ENCODE measurements at places on chromosomes 16 and 17.

DNA sequence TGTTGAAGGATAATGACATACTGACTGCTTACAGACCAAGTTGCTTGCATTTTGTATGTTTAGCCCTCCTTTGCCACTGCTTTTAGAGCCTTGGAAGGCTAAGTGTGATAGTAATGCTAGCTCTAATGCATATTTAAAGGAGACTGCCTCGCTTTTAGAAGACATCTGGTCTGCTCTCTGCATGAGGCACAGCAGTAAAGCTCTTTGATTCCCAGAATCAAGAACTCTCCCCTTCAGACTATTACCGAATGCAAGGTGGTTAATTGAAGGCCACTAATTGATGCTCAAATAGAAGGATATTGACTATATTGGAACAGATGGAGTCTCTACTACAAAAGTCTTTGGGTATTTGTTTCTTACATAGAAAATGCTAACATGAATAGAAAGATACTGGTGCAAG, 19.1 kb downstream of the CAPNS2 start:
- DNase-seq = no peak

DNA sequence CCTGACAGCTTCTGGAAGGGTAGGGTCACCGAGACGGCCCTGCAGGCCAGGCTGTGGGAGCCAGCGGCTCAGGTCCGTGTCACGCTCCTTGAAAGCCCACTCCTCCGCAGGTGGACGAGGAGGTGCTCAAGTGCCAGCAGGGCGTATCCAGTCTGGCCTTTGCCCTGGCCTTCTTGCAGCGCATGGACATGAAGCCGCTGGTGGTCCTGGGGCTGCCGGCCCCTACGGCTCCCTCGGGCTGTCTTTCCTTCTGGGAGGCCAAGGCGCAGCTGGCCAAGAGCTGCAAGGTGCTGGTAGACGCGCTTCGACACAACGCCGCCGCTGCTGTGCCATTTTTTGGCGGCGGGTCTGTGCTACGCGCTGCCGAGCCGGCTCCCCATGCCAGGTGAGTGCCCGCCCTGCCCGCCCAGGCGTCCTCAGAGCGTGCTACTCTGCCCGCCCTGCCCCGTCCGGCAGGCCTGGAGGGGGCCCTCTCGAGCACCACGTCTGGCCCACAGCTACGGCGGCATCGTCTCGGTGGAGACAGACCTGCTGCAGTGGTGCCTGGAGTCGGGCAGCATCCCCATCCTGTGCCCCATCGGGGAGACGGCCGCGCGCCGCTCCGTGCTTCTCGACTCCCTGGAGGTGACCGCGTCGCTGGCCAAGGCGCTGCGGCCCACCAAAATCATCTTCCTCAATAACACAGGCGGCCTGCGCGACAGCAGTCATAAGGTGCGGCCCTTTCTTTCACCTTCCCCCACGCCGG, 1.3 kb downstream of the NAGS start:
- DNase-seq = no peak

GRCh38 chr17:30807896-30808295, 16.6 kb downstream of the CRLF3 start:
- DNase-seq = no peak

DNA sequence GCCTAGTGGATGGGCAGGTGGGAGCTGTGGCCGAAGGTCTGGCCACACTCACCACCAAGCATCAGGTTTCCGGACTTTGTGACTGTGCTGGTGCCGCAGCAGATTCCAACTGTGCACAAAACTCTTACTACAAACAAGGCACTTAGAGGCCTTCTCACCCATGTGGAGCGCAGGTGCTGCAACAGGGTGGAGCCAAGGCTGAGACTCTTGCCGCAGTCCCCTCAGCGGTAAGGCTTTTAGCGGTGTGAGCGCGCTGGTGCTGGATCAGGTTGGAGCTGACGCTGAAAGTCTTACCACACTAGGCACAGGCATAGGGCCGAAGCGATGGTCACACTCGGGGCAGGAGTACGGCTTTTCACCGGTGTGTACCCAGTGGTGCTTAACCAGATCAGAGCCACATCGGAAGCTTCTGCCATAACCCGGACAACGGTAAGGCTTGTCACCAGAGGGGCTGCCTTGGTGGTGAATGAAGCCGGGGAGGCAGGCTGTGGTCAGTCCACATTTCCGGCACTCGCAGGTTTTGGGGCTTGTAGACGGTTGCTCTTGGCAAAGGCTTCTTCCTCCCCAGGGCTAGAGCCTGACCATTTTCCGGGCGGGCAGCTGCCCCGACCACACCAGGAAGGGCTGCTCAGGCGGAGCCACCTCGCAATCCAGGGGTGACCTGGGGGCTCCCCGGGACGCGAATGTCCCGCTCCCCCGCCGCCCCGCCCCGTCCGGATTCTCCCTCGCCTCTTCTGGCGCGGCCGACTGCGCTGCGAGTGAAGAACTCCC, 1.0 kb upstream of the ARMC5 start:
- DNase-seq = peak; percentile 29

- DNase-seq = no peak
Observed at GRCh38 chr16:89422527-89422904, 67.8 kb downstream of the ANKRD11 start.

- no peak for DNase-seq
Observed at GRCh38 chr17:80963812-80964543, 27.7 kb upstream of the CHMP6 start.

- no peak for DNase-seq
Observed at GRCh38 chr16:64168371-64168770, 953.5 kb downstream of the CDH11 start.

GRCh38 chr17:10790491-10791401, 13.2 kb downstream of the TMEM238L start:
- DNase-seq = no peak

DNA sequence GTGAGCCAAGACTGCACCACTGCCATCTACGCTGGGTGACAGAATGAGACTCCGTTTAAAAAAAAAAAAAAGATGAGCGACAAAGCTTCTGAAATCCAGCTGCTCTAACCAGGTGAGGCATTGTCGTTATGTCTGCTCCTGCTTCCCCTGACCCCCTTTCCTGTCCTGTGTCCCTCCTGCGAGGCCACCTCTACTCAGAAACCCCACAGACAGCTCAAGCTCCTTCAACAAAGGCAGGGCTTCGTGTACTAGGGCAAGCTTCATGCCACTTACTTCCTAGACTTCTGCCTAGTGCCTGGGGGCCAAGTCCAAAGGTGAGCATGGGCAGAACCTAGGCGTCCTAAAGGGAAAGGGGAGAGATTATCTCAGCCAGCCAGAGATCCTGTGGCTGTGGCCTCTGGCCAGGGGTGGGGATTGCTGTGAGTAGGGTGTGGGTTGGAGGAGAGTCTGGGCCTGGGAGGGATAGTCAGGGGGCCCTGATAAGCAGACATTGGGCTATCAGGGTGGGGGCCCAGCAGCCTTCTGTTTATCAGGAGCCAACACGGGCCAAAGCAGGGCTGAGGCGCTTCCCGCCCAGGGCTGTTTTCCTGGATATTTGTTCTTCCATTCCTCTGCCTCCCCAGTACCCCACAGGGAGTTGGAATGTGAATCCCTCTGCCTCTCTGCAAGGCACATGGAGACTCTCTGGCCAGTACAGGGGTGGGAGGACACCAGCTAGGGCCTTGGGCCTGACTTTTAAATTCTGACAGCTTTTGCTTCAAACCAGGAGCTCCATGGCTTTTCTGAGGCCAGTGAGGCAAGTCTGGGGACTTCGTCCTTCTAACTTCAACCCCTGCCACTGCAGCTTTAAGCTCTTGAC, 10.4 kb downstream of the ERAL1 start:
- DNase-seq = no peak

- DNase-seq = no peak
Observed at GRCh38 chr17:7569571-7569970, 7.9 kb downstream of the SENP3 start.

DNA sequence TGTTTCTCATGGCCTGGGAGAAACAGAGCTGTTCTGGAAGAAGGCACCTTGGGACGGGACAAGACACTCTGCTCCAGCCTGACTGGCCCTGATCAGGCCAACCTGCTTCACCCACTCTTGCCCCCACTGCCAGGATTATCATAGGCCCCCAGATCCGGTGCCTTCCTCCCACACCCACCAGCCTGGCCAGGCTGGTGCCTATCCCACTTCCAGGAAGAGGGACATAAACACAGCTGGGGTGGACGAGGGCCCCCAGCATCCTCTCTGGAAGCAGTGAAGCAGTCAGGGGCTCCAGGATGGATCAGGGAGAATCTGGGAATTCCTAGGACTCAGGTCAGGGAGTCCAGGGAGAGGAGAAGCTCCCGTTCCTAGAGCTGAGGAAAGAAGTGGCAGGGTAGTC, 16.9 kb upstream of the ITGA3 start:
- no peak for DNase-seq

DNA sequence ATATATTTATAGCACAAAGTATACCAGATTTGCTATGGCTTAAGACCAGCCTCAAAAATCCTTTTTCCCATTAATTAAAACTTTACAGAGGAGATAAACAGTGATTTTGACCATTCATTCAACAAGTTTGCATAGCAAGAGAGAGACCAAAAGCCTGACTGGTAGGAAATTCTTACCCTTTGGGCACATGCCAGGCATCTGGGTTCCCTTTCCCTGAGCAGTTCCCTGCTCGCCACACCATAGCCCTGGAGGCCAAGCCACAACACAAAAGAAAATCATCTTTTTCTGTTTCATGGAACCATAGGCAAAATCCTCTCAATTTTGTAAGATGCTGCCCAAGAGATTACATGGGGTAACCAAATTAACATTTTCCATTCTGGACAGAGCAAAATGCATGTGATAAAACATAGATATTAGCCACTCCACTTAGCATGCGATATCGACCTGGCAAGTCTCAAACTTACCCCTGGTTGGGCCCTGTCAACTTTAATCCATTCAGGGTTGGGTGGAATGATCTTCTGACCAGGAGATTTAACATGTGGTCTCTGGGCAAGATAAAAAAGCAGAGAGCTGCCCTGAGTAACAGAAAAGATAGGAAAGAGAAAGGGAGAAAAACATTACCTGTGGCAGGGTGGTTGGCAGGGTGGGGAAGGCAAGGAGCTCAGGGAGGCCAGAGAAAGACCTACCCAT, 57.6 kb upstream of the B4GALNT2 start:
- no peak for DNase-seq

DNA sequence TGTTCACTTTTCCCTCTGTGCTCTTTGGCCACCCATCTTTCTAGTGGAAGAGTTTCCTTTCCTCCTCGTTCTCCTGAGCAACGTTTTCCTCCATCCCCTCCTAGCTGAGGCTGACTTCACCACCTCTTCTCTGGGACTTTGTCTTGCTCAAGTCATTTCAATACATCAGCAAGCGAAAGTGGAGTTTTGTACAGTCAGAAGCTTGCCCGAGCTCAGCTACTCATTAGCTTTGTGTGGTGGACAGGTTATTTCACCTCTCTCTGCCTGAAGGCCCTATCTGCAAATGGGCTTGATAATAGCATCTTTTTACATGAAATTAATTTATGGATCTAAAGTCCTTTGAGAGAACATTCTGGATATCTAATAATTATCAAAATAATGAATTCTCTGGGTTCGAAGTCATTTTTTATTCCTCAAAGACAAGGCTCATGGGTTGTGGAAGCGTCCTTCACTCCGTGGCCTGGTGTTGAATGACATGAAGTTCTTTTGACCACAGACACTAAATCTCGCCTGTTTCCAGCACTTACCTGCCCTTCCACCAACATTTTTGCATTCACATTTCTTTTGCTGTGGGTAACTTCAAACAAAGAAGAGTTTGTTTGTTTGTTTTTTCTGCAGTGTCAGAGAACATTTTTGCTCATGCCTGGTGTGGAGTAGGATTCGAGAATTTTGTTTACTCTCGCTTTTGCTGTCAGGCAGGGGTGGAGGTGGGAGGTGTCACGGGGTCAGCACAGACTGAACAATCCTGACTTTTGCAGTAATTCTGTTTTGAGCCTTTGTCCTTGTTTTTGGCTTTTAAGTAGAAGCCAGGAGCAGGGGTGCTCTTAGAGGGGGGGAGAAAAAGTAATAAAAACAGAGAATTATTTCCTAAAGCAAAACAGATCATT, 155.0 kb upstream of the CACNG5 start:
- DNase-seq = no peak

- no peak for DNase-seq
Observed at GRCh38 chr17:32348483-32348800, 1.5 kb upstream of the ZNF207 start.

DNA sequence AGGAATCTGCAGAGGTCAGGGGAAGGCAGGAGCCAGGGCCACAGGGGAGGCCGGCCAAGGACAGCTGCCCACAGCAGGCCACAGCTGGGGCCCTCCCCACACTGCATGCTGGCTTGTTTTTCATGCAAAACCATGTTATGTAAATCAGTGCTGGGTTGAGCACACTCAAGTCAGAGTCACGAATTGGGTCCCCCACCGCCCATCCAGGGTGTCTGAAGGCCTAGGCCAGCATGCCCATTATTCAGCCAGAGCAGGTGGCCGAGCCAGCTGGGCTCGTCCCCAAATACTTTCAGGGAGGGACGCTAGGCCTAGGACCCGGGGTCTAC, 51.2 kb upstream of the TOB1 start:
- DNase-seq = no peak

- no peak for DNase-seq
Observed at GRCh38 chr17:1231456-1231855, 38.8 kb upstream of the BHLHA9 start.

GRCh38 chr16:12413393-12413792, 390.3 kb downstream of the CPPED1 start:
- no peak for DNase-seq

GRCh38 chr17:1275962-1276736, 3.3 kb upstream of the TRARG1 start:
- DNase-seq = peak; percentile 52

DNA sequence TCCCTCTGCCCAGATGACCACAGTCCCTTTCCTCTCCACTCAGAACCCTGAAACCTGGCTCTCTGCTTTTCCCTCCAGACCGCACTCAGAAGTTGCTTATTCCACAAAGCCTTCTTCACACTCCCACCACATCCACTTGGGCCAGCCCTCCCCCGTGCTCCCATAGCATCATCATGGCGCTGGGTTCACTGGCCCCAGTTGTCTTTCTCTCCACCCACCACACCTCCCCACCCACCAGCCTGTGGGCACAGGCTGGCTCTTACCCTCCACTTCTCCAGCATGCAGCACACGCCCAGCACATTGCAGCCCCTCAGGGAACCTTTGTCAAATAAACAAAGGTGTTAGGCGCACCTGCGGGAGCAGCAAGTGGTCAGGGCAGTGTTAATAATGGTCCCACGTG, 130.0 kb downstream of the KATNIP start:
- no peak for DNase-seq

DNA sequence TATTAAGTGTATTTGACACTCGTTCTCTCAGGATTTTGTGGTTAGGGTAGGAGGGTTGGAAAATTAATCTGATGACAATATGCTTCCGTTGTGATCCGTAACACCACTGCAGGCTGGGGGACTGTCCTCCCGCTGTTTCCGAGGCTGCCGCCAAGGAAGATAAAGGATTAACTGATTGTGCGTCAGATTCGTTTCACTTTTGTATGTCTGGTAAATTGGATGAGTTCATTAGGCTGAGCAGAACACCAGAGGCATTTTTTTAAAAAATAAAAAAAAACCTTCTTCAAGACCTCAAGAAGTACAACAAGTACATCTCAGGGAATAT, 486.7 kb upstream of the SALL1 start:
- DNase-seq = no peak
